ENCODE measurements at places on chromosomes 2 and 18. TPM values are rescaled to one million over a fixed set of nuclear protein-coding genes. Genes with fewer than 3 reads are reported as not detected.

Gene SMAD4
- 87.9 TPM for total RNA-seq

Gene ALKAL2
- 0.68 TPM for total RNA-seq

Gene MCM6
- 7.7 TPM for total RNA-seq

Gene COL4A3
- 6.1 TPM for total RNA-seq

Gene UGT1A3
- total RNA-seq: not detected

Gene LYG2
- total RNA-seq: not detected

DNA sequence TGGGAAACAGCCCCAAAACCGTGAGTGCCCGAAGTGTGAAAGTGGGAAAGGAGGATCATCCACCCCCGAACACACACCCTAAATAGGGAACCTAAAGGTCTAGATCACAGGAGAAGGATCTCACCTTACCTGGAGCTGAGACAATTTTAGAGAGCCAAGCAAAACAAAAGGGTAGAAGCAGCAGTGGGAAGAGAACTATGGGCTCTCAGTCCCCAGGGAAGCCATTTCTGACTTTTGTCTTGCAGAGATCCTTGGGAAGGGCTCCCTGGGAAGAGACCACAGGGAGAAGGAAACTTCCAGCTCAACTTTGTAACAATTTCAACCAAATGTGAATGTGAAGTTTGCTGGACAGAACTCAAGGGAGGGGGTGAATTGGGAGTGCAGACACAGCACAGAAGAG is 110.6 kb downstream of the WDPCP start:
- DNase-seq: no peak

DNA sequence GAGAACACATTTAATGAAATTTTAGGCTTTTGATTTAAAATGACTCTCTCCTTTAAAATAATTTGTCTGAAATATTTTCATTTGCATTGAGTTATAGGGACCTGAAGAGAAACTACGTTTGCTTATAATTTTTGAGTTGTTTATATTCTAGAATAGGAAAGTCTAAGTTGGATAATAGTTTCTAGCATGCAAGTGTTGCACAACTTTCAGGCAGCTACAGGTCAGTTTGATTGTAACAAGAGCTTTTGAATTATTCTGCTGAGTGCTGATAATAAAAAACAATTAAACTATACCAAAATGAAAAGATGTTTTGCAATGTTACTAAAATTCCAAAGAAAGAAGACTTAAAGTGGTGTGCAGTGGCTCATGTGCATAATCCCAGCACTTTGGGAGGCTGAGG is 71.0 kb downstream of the PDE1A start:
- DNase-seq: no peak

DNA sequence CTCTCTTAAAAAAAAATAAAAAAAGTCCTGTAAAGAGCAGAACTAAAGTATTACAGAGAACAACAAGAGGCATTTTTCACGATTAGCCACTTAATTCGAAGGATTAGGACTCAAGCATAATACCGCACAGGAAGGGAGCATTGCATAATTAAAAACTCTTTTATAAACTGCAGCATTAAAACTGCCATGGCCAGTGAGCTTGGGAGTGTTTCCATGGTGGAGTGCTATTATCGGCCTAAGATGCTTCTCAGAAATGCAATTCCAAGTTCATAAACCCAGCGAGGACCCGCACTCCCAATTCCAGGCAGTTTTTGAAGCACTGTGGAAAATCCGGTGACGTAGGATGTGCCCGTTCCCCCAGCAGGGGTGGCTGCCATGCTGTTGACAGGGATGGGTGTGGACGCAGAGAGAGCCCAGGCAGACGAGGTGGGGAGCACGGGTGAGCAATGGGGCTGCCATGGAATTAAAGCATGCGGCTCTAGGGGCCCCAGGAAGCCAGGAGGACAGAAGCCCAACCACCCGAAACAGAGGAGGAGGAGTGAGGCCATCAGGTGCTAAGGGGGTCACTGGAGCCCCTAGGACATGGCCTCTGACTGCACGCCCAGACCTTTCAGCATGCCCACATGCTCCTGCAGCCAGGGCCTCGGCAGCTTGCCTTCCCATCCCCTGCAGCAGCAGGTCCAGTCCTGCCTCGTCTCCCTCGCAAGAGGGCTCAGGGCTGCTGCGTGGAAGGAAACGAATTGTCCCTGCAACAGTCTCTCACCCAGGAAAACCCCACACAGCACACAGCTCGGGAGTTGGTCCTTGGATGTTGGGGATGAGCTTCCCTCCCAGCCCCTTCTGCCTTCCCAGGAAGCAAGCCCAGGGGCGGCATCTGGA is 233.4 kb downstream of the NDUFA10 start:
- DNase-seq: no peak

GRCh38 chr18:24006712-24007313 is 7.7 kb upstream of the TTC39C start:
- DNase-seq: no peak

DNA sequence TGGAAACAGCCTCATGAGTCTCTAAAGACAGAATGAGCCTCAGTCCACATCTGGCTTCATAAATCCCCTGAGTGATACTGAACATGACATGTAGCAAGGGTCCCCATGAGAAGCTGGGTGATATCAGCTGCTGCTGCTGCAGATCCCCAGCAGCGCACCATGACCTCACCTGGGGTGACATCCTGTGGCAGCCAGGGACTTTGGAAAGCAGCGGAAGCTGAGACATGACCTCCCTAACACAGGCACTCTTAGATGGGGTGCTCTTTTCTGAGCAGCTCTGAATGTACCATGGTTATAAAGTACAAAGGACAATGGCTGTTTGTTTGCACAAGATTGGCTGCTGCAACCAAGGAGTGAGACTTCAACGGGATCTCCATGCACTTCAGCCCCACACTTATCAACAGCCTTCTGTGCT is 74.7 kb upstream of the TMEM200C start:
- no peak for DNase-seq

DNA sequence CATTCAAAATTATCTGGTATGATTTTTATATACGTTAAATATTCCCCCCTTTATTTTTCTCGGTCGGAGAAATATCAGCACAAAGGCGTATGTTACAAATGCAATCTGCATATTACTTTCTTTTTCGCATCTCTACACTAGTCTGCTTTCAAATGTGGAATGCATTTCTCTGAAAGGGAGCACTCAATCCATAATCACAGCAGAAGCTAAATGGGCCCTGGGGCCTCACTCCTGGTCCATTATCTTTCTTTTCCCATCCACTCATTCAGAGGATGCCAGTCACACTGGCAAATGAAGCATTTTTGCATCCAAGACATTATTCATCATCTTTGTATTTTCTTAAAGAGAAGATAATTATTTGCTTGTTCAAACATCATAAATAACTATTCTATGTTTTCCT is 295.2 kb upstream of the LRP1B start:
- DNase-seq: no peak

DNA sequence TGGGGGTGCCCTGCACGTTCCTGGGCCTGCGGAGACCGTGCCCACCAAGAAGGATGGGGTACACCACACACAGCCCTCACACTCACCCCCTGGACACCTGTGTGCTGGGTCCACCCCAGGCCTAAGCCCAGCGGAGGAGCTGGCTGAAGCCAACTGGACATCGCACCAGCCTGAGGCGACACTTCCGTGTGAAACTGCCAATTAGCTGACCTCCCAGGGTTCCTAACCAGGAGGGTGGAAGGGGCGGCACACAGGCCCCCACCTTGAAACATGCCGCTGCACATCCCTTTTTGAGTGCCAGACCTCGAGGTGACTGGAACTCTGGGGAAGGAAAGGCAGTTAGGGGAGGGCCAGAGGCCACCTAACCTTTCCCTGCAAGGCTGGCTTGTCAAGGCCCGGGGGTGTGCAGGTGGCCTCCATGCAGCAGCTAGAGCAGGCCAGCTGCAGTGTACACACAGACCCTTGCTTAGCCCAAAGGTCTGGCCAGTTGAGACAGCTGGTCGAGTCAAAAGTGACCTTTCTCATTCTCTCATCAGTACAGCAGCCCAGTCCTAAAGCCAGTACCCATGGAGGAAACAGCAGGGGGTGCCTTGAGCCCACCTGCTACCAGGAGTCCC is 4.5 kb downstream of the STK25 start:
- DNase-seq: no peak

DNA sequence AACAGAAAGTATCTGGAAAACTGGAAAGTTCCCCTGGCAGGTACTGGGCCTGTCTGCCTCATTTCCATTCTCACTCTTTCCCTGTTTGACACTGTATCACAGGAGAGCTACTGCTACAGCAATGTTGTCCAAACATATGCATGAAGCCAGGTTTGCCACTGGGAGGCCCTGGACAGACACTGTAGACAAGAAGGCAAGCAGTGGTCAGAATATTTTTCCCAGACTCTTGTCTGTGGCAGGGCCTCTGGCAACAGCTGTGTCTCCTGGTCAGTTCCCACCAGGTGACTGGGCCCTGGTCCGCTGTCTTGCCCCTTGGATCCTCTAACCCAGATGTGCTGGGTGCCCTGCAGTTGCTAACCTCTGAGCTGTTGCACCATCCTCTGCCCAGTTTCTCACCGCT is 178.9 kb upstream of the FANCL start:
- DNase-seq: no peak

GRCh38 chr18:25282896-25283703 is 68.9 kb downstream of the ZNF521 start:
- no peak for DNase-seq

GRCh38 chr2:71586471-71586870 is 133.1 kb downstream of the DYSF start:
- DNase-seq: no peak

DNA sequence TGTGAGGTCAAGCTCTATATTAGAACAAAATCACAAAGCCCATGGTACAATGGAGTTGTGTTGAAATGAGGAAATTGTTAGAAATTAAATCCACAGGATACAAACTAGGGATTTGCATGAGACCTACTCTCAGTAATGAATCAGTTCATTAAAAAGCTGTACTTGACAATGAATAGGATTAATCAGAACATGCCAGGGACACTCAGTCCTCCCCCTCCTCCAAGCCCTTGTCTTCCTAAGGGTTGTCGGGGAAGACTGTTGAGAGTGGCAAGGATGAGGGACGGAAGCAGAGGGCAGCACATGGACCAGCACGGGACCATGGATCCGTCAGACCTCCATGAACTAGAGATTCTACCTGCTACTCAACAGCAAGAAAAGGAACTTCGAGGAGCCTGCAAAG is 39.8 kb downstream of the SPRED2 start:
- DNase-seq: no peak

GRCh38 chr2:156349605-156350004 is 17.1 kb upstream of the NR4A2 start:
- no peak for DNase-seq

GRCh38 chr2:20071397-20072383 is 20.3 kb upstream of the LAPTM4A start:
- peak; percentile 73 for DNase-seq
